GM03348 (cell line): ENCODE measurements at places on chromosomes 7 and 10.

DNA sequence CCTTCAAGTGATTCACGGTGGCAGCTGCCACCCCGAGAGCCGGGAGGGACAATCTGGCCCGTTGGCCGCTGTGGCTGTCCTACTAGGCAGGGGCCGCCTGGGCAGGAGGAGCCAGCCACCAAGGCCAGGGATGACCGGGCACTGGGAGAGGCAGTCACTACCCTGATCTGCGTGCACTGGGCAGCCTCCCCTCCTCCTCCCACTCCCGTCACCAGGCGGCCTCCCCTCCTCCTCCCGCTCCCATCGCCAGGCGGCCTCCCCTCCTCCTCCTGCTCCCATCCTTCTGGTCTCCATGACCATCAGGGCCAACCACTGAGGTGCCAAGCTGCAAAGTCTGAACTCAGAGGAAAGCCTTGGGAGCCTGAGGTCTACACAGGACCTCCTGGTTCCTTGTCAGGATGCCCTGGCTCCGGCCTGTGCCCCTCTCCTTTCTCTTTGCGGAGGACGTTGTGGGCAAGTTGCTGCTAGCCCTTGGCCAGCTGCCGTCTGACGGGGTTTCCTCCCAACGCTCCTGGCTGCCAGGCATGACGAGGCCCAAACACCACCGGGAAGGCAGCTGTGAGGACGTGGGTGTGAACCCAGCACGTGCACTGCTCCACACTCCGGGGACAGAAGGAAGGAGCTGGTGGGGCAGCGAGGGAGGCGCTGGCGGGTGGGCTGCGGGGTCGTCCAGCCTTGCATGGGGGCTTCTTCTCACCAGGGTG lies 131.1 kb downstream of the WDR37 start:
- no peak for DNase-seq

- DNase-seq = no peak
These were observed 54.2 kb downstream of the DNAJC12 start for GRCh38 chr10:67783606-67784294.

GRCh38 chr10:12025591-12025990 lies 17.0 kb downstream of the UPF2 start:
- DNase-seq = no peak

GRCh38 chr7:7897949-7898515 lies 70.6 kb upstream of the GLCCI1 start:
- DNase-seq = no peak

DNA sequence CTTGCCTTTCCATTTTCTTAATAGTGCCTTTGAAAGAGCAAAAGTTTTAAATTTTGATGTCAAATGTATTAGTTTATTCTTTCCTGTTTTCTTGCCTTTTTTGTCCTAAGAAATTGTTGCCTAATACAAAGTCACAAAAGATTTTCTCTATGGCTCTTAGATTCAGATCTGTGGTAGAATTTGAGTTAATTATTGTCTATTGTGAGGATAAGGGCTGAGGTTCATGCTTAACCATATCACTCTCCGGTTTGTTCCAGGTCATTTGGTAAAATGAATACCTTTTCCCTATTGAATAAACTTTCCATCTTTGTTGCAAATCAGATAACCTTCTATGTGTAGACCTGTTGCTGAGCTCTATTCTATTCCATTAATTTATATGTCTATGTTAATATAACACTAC lies 96.0 kb downstream of the NOD1 start:
- no peak for DNase-seq

- no peak for DNase-seq
These were observed 2.2 kb upstream of the ATP6V0E2 start for GRCh38 chr7:149871576-149871975.

GRCh38 chr10:82867056-82867455 lies 992.1 kb downstream of the NRG3 start:
- DNase-seq = no peak
